ENCODE measurements at places on chromosomes 4 and X. TPM values are rescaled to one million over a fixed set of nuclear protein-coding genes. Genes with fewer than 3 reads are reported as not detected.

Gene ATP1B4
- total RNA-seq = not detected

Gene GPRIN3
- 0.41 TPM for total RNA-seq

Gene SMIM43
- total RNA-seq = not detected

Gene CSAG2
- total RNA-seq = not detected

Gene ZNF141
- not detected for total RNA-seq

Gene PAGE2B
- not detected for total RNA-seq

Gene CTAG1A
- total RNA-seq = not detected

Gene FAM47A
- total RNA-seq = not detected

Gene ADGRL3
- 1.0 TPM for total RNA-seq

Gene HMX1
- not detected for total RNA-seq

Gene MAGEB17
- 0.55 TPM for total RNA-seq

Gene MGAT4D
- total RNA-seq = not detected

Gene KDR
- 0.05 TPM for total RNA-seq

Gene CBR4
- 26.9 TPM for total RNA-seq

Gene SLC6A14
- not detected for total RNA-seq

Gene PIR
- 61.1 TPM for total RNA-seq

Gene COL4A6
- 0.03 TPM for total RNA-seq

Gene MAGEB1
- not detected for total RNA-seq

Gene SLIT2
- total RNA-seq = 16.8 TPM

Gene RHOH
- total RNA-seq = not detected

Gene HPSE
- 2.3 TPM for total RNA-seq

Gene GLOD5
- total RNA-seq = not detected

Gene XAGE1A
- total RNA-seq = 1.0 TPM

Gene TEC
- not detected for total RNA-seq

Gene RIBC1
- 2.6 TPM for total RNA-seq

Gene MAGEA6
- total RNA-seq = 78.3 TPM

Gene ANTXR2
- 33.1 TPM for total RNA-seq

Gene VSIG4
- not detected for total RNA-seq

Gene PPP4R3C
- not detected for total RNA-seq

Gene LANCL3
- 0.47 TPM for total RNA-seq

Gene TMEM35A
- total RNA-seq = not detected

Gene SH3RF1
- total RNA-seq = 11.0 TPM

Gene HELT
- total RNA-seq = not detected

Gene SERTM2
- not detected for total RNA-seq

Gene RAP2C
- total RNA-seq = 13.2 TPM

Gene NIPAL1
- total RNA-seq = 0.88 TPM

Gene PCDH18
- 2.5 TPM for total RNA-seq

Gene POF1B
- total RNA-seq = not detected

Gene MAGEA8
- not detected for total RNA-seq

Gene INTS12
- total RNA-seq = 17.4 TPM

Gene KIF4A
- 44.8 TPM for total RNA-seq

Gene DOCK11
- 32.7 TPM for total RNA-seq

Gene CFI
- total RNA-seq = 1.1 TPM

Gene ARMCX4
- not detected for total RNA-seq

Gene RAI2
- total RNA-seq = not detected

Gene ZMAT1
- total RNA-seq = 0.53 TPM

Gene SHOX
- total RNA-seq = not detected

Gene F8A2
- not detected for total RNA-seq

Gene TBX22
- not detected for total RNA-seq

Gene RNF128
- total RNA-seq = not detected

Gene SSX4
- not detected for total RNA-seq

Gene KLHL15
- total RNA-seq = 10.9 TPM

Gene PF4V1
- not detected for total RNA-seq

Gene CPEB2
- 5.3 TPM for total RNA-seq

Gene CLGN
- total RNA-seq = 0.53 TPM

Gene FABP2
- not detected for total RNA-seq

Gene GABRQ
- not detected for total RNA-seq

Gene DDIT4L
- total RNA-seq = 2.1 TPM

Gene STPG2
- 0.19 TPM for total RNA-seq
